ENCODE measurements at places on chromosomes 5 and 9.

- no peak for DNase-seq
Measured at GRCh38 chr5:68272289-68272688, 56.7 kb downstream of the PIK3R1 start.

DNA sequence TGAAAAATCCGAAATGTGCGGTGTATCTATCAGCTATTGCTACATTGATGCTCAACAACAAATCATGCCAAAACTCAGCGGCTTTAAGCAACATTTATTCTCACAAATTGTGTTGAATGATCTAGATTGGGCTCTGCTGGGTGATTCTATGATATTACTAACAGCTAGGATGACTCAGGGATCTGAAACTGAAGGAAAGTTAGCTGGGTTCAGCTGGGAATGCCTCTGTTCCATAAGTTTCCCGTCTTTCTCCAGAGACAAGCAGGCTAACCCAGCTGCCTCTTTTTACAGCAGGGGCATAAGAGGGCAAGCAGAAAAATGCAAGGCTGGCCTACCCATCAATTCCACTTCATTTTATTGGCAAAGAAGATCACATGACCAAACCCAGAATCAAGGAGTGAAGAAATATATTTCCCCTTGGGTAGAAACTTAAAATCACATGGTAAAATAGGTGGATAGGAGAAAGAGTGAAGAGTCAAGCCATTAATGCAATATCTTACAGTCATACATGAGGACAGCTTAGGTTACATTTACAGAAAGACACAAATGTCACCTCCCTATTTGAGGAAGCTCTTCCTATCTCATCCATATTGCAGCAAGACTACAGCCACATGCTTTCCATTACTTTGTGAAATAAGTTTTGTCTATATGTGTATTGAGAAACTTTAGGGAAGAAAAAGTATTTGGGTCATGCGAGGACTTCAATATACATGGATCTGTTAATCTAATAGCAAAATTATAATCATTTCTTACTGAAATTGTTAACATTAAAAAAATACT is 30.8 kb downstream of the IL7R start:
- no peak for DNase-seq

DNA sequence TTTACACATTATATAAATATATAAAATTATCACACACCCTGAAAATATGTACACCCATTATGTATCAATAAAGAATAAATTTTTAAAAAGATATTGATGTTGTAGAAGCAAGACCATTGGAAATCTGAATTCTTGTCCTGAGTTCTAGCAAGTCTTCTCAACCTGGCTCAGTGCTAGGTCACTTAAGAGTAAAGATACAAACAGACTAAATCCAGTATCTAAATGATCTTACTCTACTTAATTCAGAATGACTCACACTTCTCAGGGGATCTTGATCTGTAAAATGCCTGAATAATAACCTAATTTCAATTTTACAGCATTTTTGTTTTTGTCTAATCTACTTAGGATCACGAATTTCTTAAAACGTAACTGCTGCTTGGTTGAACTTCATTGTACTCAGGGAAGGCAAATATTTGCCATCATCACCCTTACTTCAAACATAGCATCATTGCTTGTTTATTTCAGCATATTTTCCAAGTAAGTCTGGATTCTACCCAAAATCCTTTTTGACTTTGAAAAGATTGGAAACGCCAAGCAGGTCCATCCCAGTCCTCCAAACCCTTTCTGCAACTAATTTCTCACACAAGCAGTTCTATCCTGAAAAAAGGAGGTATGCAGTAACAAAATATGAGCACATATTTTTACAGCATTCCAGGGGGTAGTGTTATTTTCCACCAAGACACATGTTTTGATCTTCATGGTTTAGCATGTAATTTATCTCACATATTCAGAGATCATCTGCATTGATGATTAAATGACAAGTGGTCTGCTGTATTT is 582.6 kb downstream of the PSAT1 start:
- no peak for DNase-seq

DNA sequence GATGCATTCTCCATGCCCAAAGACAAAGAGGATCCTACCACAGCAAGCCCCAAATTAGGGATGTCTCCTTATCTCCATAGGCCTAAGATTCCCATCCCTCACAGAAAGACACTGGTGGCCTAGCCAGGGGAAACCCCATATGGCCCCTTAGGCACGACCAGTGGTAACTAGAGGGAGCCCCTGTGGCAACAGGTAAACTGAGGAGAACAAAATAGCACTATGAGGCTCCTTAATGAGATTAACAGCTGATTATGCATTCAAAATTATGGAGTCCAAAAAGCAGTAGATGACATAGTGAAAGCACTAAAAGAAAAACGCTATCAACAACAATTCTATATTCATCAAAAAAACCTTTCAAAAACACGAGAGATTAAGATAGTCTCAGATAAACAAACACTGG is 234.0 kb downstream of the DIRAS2 start:
- DNase-seq, result no peak

DNA sequence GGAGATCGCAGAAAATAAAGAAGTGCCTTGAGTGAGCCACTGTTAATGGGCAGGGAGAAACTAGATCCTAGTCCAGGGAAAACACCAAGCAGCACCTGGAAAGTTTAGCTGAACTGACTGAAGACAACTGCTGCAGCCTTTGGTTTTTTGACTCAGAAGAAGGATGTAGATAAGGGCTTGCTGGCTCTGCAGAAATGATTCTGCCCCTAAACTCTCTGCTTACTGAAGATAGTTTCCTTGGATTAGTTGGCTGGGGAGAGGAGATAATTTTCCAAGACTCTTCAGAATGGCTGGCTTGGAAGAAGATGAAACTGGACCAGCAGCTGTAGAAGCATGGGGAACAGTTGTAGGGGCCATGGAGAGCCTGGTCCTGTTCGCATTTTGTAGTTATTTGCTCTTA is 471.8 kb downstream of the KDM4C start:
- DNase-seq, result no peak

DNA sequence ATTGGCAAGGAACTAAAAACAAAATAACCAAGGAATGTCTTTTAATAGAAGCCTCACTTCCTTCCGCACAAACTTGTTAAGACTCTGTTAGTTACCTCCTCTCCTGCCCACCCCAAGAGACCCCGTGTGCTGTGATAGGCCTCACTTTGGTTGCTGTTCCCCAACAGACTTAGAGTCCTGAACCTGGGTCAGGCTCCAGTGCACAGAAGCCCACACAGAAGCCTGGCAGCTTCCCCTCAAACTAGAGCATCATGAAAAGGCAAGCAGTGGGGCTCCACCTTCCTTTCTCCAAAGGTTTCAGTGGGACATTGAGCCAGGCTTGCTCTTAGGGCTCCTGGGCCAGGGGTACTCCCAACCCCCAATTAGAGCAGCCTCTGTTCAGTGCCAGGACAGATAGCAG is 230.5 kb downstream of the ESM1 start:
- DNase-seq, result no peak

- DNase-seq, result no peak
Measured at GRCh38 chr9:93671020-93671338, 94.6 kb downstream of the PHF2 start.

DNA sequence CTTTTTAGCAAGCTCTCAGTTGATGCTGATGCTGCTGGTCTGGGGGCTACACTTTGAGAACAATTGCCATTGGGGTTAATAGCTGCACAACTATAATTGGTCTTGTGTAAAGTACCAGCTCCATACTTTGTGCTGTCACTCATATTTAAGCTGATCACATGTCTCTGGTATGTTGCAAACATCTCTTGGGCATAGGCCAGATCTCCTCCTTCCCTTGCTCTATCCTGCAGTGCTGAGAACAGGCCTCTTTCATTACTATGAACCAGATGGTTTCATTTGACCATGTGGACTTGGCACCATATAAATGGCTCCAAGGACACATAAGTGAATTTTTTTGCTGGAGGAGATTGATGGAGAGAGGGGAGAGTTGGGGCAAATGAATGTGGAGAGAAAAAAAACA is 48.4 kb downstream of the DMRT2 start:
- DNase-seq, result no peak
